NCI-H2107 (cell line): ENCODE measurements at places on chromosomes 7 and 10.

- no peak for DNase-seq
Observed at GRCh38 chr10:71756311-71757191, 16.8 kb downstream of the VSIR start.

DNA sequence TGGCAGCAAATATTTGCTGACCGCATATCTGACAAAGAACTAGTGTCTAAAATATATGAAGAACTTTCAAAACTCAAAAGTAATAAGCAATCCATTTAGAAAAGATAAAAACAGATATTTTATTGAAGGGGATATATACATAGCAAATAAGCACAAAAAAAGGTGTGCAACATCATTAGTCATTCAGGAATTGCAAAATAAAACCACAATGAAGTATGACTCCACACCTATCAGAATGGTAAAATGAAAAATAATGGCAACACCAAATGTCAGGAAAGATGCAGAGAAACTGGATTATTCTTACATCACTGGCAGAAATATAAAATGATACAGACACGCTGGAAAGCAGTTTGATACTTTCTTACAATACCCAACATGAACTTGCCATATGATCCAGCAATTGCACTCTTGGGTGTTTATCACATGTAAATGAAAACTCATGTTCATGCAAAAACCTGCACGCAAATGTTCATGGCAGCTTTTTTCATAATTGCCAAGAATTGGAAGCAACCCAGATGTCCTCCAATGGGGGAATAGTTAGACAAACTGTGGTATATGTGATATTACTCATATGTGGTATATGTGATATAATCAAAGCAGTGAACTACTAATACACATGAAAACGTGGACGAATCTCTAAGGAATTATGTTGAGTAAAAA, 645.5 kb downstream of the GRID1 start:
- DNase-seq: no peak

DNA sequence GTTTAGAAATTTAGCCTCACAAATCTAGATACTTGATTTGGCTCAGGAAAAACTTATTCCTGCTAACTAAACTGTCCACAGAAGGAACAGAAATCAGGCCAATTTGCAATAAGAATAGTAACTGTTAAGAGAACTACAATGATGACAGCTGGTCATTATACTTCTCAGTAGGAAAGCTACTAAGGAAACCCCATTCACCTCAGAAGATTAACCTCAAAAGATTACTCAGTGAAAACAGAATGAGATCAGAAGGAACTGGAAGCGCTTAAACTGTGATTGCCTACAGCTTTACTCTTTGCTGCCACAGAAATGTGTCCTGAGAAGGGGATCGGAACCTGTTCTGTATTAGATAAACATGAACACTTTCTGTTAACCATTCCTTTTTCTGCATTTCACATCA, 24.3 kb upstream of the DNAJB12 start:
- DNase-seq: no peak

DNA sequence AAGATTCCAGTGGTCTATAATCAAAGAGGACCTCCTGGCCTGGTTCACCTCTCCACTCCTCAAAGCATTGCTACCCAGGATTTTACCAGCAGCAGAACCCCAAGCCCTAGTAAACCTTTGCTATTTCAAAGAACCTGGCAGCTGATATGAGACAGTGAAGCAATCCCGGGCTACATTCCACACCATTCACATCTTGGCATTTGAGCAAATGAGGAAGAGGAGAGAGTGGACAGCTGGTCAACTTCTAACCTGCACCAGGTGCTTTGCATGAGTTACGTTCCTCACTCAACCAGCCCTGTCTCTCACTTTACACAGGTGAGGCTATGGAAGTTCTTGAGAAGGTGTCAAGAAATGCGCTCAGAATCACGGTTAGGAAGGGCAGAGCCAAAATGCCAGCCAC, 1.1 kb downstream of the CCDC3 start:
- no peak for DNase-seq

GRCh38 chr7:11188529-11189310, 215.0 kb downstream of the PHF14 start:
- no peak for DNase-seq

DNA sequence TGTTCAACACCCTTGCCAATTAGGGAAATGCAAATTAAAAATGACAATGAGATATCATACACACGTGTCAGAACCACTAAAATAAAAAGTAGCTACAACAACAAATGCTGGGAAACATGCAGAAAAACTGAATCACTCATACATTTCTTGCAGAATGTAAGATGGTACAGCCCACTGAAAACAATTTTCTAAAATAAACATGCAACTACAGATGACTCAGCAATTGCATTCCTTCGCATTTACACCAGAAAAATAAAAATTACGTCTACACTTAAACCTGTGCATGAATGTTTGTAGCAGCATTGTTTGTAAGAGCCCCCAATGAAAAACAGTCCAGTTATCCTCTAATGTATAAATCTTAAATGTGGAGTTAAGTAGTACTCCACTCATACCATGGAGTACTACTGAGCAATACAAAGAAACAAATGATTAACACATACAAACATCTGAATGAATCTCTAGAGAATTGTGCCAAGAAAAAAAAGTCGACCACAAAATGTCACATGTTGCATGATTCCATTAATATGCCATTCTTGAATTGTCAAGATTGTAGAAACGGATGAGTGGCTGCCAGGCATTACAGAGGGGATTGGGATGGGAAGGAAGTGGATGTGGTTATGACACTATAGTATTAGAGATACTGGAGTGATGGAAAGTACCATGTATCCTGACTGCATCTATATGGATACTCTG, 134.6 kb upstream of the NPSR1 start:
- DNase-seq: no peak

- DNase-seq: no peak
Observed at GRCh38 chr10:62352356-62352970, 21.7 kb upstream of the ZNF365 start.

- DNase-seq: no peak
Observed at GRCh38 chr7:68564306-68565135, 1033.8 kb upstream of the AUTS2 start.

GRCh38 chr10:61284222-61284890, 168.8 kb downstream of the TMEM26 start:
- no peak for DNase-seq

DNA sequence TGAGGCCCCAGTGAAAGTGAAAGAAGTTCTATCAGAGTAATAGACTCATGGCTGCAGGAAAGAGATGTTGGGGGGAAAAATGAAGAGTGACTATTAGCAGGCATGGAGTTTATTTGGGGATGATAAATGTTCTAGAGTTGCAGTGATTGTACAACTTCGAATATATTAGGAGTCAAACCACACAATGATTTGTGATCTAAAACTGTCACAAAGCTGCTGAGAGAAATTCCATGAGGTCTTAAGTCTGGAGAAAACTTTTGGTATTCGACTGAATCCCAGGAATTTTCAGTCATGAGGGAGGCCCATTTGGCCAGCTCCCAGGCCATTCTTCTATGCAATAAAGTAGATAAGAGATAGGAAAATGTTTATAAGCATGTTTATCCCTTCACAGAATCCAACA, 55.9 kb upstream of the UNC5B start:
- DNase-seq: no peak

- DNase-seq: peak; percentile 60
Observed at GRCh38 chr10:21495752-21496342, 29.6 kb downstream of the SKIDA1 start.

- no peak for DNase-seq
Observed at GRCh38 chr7:138934861-138935260, 46.3 kb downstream of the KIAA1549 start.

GRCh38 chr10:5930272-5930671, 40.2 kb downstream of the FBH1 start:
- no peak for DNase-seq
